ENCODE measurements at places on chromosomes 5 and 9. TPM values are rescaled to one million over a fixed set of nuclear protein-coding genes. Genes with fewer than 3 reads are reported as not detected.
A peak's percentile ranks its signal among the peaks of the same experiment; 100 is the strongest.

- no peak for DNase-seq
Observed at GRCh38 chr9:112631313-112632070, 86.4 kb downstream of the INIP start.

DNA sequence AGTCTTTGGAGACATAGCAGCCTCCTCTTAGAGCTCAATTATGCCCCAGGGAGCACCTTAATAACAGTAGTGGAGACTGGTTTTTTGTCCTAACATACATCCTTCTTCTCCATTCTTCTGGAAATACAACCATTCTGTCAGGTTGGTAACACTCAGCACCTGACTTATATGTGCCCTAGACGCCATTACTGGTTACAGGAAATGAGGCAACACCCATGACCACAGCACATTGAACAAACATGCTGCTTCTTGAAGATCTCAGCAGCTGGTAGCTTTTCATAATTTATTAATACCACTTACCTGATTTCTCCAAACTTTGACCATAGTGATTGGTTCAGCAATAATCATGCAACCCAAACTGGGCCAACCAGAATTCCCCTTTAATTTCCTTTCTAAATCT, 25.1 kb upstream of the TRPM3 start:
- DNase-seq: no peak

DNA sequence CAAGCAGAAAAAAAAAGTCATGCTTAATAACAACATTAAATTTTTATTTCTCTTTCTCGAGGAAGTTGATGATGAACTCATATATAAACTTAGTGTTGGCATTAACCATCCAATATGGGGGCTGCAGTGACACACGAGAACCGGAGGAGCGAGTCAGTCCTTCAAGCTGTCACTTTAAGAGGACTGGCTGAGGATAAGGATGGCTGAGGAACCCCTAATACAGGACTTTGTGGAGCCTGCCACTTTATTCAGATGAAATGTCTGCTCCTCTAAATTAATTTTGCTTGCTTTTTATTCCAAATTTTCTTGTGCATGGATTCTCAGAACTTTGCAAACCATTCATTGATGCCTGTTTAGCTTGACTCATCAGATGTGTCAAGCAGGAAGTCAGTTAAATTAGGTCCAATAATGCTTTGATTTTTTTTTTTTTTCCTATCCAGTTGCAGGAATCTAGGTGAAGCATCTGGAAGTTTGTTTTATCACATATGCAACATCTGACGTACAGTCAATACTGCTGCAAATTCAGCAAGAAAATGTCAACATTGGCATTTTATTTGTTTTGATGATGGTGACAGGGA, 144.2 kb upstream of the COL5A1 start:
- DNase-seq: no peak

PHAX gene
- 68.9 TPM for polyA plus RNA-seq

RETREG1 gene
- polyA plus RNA-seq: 38.7 TPM

SLC25A2 gene
- 0.21 TPM for polyA plus RNA-seq

DNA sequence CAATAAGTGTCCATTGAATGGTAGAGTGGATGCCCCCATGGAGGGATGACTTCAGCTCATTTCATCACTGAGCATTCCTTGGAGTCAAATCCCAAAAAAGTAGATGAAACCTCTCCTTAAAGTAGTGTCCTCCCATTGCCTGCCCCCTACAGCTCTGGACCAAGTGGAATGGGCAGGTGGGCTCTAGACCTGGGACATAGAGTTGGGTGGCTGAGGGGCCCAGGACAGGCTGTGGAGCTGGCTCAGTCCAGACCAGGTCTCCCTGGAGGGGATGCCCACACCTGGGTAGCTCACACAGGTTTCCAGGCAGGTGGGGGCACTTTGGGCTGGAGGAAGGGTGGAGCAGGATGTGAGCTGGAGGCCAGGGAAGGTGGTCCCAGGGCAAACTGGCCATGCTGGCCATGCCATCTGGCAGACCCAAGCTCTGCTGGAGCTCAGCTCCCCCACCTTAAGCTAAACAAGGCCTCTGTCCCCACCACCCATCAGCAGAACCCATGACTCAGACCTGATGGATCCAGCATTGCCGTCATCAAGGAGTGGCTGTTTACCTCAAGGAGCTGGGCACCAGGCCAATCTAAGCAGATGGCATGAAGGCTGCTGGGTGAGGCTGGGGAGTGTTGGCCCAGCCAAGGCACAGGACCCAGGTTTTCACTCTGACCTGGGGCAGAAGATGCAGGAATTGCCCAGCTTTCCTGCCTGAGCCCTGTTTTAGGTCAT, 6.2 kb upstream of the SPINK4 start:
- no peak for DNase-seq

SLC24A2 gene
- polyA plus RNA-seq: 0.18 TPM

EIF4EBP3 gene
- polyA plus RNA-seq: 15.0 TPM

DNA sequence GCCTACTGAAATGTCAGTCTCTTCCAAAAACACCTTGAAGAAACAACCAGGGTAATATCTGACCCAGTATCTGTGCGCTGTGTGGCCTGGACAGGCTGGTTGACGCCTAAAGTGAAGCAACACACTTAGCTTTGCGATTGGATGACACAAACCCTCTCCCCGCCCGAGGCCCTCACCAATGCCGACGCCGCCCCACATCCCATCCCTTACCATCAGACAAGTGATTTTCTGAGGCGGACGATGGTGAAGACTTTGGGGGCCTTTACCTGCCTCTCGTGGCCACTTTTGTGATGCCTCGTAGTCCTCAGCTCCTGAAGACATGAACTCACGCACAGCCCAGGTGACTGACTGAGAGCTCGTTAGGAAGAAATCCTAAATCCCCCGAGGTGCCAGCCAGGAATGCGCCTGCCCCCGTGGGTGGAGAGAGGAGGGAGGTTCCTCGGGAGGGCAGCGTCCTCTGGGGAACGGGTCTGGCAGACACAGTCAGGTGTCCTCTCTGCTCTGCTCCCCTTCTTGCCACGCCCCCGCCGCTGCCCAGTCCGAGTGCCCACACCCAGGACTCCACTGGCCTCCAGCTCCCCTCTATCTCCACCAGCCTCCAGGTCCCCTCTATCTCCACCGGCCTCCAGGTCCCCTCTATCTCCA, 31.0 kb upstream of the RXRA start:
- DNase-seq: no peak

DNA sequence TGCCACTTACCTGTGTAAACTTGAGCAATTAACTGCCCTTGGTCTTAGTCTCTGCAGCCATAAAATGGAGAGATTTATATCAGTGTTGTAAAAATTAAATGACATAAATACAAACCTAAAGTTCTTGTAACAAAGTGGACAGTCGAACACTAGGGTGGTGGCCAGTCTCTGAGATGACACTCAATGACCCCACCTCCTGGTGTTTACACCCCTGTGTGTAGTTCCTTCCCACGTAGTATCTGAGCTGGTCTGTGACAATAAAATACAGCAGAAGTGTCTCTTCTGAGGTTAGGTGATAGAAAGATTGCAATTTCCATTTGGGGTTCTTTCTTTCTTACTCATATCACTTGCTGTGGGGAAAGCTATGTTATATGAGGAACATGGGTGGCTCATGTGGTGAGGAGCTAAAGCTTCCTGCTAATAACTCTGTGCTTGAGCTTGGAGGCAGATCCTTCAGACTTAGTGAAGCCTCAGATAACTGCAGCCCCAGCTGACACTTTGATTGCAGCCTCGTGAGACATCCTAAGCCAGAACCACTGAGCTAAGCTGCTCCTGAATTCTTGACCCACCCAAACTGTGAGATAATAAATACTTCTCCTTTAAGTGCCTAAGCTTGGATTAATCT, 173.4 kb upstream of the CHD1 start:
- no peak for DNase-seq

DNA sequence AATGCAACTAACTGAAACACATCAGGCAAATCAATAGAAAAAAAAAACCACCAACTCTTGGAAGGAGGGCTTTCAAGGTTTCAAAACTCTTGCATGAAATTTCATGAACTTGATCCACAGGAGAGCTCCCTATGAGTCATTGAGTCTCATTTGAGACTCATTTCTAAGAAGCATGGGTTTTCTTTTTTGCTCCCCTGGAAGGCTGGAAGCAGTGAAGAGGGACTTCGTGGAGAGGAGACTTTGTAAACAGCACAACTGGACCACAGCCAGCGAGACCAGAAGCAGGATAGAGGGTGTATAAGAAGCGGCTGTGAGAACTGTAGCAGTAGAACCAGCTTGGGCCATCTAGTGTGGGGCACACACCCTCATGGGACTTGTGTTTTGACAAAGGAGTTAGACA, 41.2 kb upstream of the RAPGEF1 start:
- DNase-seq: no peak

DNA sequence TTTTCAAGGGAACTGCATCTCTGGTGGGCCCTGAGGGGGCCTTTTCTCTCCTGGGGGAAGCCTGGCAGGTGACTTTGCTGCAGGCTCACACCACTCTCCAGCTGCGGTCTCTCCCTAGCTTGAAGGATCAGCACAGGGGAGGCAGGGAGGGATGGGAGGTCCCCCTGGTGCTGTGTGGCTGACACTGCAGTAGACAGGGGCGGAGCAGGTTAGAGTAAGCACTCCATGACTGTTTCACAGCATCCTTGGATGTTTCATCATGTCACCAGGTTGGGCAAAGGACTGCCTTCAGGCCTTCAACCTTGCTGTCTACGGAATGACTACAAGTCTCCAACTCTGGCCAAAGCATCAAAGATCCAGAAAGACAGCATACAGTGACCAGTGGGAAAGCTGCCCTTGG, 470.7 kb downstream of the CDK5RAP2 start:
- DNase-seq: no peak

DNA sequence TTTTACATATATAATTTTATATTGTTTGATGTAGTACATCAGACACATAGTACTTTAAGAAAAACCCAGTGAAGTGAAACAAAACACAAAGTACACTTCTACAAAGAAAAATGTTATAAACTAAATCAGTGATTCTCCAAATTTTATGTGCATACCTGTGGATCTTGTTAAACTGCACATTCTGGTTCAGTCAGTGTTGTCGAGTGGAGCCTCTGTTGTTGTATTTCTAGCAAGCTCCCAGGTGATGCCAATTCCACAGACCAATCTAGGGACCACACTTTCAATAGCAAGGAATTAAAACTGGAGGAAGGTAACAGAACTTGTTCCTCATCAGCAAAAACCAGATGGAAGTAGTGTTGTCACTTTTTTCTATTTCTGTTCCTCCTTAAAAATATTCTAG, 183.8 kb upstream of the CD180 start:
- DNase-seq: peak; percentile 17

CCIN gene
- 0.54 TPM for polyA plus RNA-seq

DNA sequence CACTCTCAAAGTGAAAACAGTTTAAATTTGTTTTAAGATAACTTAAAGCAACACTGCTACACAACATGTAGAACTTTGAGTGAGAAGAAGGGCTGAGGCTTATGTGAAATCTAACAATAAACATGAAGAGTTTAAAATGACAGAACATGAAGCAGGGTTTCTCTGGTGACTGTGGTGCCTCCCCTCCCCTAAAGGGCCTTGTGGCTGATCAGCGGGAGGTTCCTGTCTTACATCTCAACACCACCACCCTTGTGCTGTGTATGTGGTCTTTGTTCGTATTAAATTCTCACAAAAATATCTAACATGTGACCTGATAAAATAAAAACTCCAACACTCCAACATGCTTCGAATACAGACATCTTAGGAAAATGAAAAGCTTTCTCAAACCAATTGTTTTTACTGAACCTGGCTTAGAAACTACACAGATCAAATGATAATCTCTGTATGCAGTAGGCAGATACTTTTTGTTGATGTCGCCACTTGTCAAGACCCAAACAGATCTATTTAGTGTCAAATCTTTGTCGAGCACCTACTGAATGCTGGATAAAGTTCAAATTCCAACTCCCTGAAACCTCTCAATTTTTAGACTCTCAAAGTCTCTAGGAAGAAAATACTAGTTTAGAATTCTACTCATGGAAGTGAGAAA, 9.9 kb upstream of the IQGAP2 start:
- DNase-seq: no peak

THBS4 gene
- 20.0 TPM for polyA plus RNA-seq

GRCh38 chr5:56649569-56649968, 165.8 kb upstream of the MAP3K1 start:
- no peak for DNase-seq

FAT2 gene
- 13.1 TPM for polyA plus RNA-seq

- no peak for DNase-seq
Observed at GRCh38 chr9:7081065-7081600, 323.4 kb downstream of the KDM4C start.
